ENCODE measurements at places on chromosomes 2 and 18. TPM values are rescaled to one million over a fixed set of nuclear protein-coding genes. Genes with fewer than 3 reads are reported as not detected.

DNA sequence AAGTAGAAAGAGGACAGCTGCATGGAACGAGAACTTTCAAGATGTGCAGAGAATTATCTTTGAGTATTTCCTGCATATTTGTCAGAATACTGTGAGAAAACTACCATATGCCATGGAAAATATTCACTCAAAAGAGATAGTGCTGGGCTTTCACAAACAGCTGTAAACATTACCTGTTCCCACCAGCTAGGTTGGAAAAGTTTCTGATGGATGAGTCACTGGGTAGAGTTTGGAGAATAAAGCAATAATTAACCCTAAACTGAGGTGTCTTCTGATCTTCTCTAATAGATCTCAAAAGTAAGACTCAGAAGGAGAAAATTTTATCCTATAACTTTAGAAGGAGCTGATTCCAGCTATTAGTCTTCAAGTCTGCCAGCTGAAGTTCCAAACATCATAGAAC lies 3.9 kb upstream of the FSIP2 start:
- no peak for DNase-seq

GRCh38 chr2:176924909-176925534 lies 287.6 kb upstream of the HNRNPA3 start:
- DNase-seq: no peak

GRCh38 chr18:58061349-58061748 lies 17.3 kb downstream of the NEDD4L start:
- no peak for DNase-seq

DNA sequence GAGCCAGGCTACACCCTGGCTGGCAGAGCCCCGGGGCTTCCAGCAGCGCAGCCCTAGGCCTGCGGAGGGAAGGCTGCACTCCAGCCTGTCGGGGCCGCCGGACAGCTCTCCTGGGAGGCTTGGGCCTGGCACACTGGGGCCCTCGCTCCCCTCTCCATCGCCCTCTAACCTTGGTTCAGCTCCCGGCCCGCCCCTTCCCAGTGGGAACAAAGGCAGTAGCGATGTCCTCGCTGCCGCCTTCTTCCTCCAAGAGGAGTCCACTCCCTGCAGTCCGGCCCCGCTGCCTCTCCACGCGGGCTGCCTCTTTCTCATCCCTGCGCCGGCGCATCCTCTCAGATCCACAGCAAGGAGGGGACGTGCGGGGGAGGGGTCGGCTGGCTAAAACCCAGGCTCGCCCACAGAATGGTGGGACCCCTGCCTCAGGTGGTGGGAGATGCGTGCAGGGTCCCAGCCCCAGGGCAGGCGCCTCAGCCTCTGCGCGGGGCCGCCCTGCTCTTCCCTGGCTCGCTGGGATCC lies 138.1 kb downstream of the TWIST2 start:
- DNase-seq: no peak

- no peak for DNase-seq
Measured at GRCh38 chr2:28583899-28584553, 88.2 kb downstream of the PLB1 start.

GRCh38 chr18:75782826-75783225 lies 355.3 kb upstream of the SMIM21 start:
- DNase-seq: no peak

The GAL3ST2 gene
- not detected for total RNA-seq

DNA sequence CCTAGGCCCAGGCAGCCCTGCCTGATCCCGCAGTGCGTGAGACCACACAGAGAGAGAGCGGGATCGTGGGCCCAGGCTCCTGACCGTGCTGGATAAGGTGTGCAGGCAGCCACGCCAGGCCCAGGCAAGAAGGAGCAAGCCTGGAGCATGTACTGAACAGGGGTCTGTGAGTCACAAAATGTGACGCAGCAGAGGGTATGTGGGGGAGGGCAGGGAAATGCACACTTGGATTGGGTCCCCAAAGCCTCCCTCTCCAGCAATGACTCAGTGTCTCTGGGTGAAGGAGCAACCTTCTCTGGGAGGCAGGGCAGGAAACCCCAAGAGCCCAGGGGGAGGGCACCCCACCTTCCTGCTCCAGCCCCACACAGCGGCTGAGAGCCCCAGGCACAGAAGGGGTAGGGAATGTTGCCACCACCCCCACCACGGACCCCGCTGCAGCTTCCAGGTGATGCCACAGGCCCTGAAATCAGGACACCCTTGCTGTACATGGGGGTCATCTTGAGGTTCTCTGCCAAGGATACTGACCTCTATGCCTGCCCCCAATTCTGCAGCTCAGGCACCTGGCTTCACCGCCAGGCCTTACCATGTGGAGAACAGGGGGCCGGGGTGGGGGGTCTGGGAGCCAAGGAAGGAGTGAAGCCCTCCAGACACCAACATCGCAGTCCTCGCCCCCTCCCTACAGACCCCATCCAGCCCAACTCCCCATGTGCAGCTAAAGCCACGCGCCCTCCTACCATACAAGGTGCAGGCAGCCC lies 1.3 kb upstream of the GPC1 start:
- no peak for DNase-seq

DNA sequence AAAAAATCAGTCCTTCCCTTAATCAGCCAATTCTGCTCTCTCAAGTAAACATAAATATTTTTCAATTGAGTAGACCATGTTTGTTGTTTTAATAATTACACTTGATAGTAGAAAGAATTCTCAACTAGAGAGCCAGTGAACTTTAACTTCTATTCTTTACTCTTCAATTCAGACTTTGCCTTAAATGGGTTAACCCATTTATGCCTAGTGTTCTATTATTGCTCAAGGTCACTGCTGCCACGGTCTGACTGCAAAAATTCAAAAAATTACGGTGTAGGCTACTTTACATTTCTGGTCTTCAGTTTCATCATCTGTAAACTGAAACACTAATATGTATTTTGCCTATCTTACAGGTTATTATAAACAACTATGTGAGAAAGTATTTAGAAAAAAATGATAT lies 103.1 kb downstream of the TLK1 start:
- no peak for DNase-seq

The KIF5C gene
- total RNA-seq: 8.3 TPM

The OTX1 gene
- total RNA-seq: 6.4 TPM

DNA sequence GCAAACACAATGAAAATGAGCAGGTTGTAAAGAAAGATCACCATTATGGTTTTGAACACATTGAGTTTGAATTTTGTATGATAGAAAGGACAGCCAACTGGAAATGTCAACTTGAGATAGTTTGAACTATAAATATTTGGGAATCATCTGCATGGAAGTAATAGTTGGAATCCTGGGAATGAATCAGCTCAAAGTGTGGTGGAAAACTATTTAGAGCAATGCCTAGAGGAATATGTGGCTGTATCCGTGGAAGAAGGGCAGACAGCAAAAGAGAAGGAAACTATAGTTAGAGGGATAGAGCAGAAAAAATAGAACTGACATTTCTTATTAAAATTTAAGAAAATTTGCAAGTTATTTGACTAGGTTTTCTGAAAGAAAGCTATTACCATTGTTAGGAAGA lies 112.5 kb upstream of the OTX1 start:
- no peak for DNase-seq

The SOX11 gene
- not detected for total RNA-seq

The REEP1 gene
- total RNA-seq: 0.22 TPM

- DNase-seq: no peak
Measured at GRCh38 chr18:45549290-45549689, 66.0 kb upstream of the SLC14A2 start.

GRCh38 chr2:11656671-11657101 lies 13.3 kb downstream of the NTSR2 start:
- DNase-seq: no peak

The ERMN gene
- 5.8 TPM for total RNA-seq

The IL36G gene
- total RNA-seq: not detected

DNA sequence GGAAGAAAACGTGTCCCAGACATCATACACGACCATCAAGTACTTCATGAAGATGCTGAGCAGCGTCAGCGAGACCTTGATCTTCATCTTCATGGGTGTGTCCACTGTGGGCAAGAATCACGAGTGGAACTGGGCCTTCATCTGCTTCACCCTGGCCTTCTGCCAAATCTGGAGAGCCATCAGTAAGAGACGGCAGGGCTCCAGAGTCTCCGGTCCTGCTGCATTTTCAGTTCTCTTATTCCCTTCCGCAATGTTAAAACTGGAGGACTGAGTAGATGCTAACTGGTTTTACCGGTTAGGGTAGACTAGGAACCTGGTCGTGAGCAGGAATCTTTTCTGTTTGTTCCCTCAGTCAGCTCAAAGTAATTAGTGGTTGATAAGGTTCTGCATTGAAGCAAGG lies 32.3 kb downstream of the SLC9A4 start:
- no peak for DNase-seq

DNA sequence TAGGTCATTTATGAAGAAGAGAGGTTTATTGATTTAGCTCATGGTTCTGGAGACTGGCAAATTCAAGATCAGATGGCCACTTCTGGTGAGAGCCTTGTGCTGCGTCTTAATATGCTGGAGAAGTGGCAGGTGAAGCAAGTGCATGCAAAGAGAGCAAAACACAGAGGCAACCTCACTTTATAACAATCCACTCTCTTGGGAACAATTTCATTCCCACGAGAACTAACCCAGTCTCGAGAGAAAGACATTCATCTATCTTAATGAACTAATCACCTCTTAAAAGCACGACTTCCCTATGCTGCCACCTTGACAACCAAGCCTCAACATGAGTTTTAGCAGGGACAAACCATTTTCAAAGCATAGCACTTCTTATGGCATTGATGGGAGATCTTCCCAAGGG lies 186.5 kb upstream of the RASGRP3 start:
- DNase-seq: peak; percentile 45

DNA sequence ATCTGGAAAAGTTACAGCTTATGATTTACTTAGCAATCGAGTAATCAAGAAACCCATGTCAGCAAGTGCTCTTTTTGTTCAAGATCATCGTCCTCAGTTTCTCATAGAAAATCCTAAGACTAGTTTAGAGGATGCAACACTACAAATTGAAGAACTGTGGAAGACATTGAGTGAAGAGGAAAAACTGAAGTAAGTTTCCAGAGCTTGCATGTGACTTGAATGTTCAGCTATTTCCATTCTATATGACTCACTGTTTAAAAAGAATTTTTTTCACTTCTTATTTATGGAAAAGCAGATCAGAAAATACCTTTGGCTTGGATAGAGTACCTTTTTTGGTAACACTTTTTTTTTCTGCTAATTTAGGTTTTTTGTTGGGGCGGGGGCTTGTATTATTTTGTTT lies 70.7 kb downstream of the PMS1 start:
- DNase-seq: no peak

DNA sequence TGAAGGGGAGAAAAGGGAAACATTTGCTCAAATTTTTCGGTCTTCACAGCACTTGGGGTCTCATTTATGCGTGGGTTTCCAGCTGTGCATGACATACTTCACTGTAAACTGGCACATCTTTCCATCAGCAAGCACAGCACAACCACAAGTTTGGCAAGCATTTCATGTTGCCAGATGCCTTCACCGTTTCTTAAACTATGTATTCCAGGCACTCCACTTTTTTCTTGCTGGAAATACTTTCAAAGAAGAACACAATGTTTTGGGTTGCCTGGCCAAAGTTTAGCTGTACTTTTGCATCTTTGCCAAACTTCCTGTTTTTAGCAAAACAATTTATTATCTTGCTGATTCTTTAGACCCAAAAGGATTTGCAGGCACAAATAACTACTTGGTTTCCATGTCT lies 194.6 kb upstream of the MEIS1 start:
- no peak for DNase-seq

The VSNL1 gene
- total RNA-seq: not detected

GRCh38 chr2:70964133-70964532 lies 14.3 kb upstream of the ANKRD53 start:
- no peak for DNase-seq

- DNase-seq: no peak
Measured at GRCh38 chr18:55387139-55387984, 200.6 kb downstream of the TCF4 start.

The STAT4 gene
- not detected for total RNA-seq

DNA sequence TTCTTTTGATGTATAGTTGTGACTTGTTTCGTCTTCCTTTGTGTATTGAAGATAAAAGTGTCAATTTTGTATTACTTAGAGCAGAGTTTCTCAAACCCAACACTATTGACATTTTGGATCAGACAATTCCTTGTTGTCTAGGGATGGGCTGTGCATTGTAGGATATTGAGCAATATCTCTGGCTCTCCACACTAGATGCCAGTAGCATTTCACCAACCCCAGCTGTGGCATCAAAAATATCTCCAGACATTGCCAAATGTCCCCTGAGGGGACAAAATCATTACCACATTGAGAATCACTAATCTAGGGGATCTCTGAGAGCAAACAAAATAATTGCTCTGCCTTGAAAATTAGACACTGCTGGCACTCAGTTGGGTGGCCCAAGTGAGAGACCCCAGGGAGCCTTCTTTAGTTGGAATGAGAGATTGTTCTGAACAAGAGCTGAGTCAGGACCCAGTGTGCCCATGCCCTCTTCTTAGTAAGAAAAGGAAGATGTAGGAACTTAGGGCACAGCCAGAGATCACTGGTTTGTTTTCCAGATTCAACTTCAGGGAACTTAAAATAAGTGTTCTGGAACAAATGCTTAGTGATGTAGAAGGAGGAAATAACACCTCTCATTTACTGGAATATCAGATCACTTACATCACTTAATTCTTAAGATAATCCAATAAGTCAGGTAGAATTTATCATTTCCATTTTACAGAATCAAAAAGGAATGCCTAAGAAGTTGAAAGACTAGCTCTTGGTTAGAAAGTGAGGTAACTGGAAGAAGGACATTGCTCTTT lies 466.6 kb upstream of the TNP1 start:
- DNase-seq: no peak

The ALPI gene
- total RNA-seq: not detected

The DSG4 gene
- 8.3 TPM for total RNA-seq

DNA sequence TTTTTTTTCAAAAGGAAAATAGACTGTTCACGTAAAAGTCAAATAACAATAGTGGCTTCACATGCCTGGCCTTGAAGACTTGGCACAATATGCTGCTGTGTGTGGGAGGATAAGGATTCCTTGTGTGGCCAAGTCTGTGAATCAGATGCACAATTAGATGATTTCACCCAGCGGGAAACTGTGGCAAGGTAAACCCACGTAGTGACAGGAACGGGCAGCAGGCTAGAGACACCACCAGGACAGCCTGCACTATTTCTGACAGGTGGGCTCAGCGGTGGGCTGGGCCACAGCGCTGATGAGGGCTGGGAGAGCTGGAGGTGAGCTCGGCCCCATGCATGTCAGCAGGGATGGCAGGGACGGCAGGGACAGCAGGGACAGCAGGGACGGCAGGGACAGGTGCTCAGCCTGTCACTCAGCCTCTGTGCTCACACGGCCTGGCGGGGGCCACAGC lies 21.6 kb downstream of the SNORC start:
- no peak for DNase-seq

DNA sequence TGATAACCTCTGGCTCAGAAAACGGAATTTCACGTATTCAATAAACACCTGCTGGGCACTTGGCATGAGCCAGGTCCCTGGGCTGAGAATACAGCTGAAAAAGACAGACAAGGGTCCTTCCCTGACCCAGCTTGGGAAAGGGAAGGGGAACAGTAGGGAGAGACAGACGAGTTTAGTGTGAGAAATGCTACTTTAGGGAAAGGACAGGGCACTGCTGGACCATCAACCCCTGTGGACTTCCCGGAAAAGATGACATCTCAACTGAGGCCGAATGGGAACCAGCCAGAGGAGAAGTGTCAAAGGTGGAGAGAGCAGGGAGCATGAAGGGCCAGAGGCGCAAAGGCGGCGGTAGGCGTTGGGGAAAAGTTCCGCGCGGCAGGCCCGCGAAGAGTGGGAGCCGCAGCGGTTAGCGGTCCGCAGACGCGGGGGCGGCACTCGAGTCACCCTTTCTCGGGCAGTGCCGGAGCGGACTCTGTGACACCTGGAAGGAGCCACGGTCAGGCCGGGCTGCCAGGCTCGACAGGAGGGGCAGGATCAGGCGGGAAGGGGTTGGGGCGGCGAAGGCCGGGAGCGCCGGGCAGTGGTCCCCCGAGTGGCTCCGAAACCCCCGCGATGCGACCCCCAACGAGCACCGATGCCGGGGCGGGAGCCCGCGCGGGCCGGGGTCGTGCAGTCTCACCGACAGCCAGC lies 519 bp downstream of the TEX261 start:
- DNase-seq: peak; percentile 69

All from Karpas-422 (cell line).